ELF-1 (cell line): ENCODE measurements at places on chromosomes 1 and 21.

- peak; percentile 6 for DNase-seq
Observed at GRCh38 chr1:88877382-88877825, 14.0 kb downstream of the GTF2B start.

DNA sequence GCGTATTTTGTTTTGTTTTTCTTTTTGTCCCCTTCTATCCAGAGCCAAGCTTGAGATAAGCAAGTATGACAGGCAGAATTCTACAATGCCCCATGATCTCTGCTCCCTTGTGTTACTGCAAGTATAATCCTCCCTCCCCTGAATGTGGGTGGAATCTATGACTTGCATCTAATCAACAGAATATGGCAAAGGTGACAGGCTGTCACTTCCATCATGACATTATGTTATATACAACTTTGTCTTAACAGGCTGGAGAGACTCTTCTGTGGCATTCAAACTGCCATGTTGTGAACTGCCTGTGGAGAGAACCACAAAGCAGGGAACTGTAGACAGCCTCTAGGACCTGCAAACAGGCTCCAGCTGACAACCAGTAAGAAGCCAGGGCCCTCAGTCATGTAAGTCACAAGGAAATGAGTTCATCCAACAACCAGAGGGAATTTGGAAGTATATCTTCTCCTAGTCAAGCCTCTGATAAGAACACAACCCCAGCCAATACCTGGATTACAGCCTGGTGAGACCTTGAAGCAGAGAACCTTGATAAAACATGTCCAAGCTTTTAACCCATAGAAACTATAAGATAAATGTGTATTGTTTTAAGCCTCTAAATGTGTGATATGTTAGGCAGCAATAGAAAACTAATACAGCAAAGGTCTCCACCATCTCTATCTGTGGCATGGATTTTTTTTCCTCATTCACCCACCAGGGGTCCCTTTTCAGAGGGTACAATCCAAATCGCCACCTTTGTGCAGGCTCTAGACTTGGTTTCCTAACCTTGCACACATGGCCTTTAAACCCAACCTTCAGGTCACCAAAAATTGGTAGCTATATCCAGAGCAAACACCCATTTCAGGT, 5.7 kb upstream of the C1orf162 start:
- DNase-seq = no peak

DNA sequence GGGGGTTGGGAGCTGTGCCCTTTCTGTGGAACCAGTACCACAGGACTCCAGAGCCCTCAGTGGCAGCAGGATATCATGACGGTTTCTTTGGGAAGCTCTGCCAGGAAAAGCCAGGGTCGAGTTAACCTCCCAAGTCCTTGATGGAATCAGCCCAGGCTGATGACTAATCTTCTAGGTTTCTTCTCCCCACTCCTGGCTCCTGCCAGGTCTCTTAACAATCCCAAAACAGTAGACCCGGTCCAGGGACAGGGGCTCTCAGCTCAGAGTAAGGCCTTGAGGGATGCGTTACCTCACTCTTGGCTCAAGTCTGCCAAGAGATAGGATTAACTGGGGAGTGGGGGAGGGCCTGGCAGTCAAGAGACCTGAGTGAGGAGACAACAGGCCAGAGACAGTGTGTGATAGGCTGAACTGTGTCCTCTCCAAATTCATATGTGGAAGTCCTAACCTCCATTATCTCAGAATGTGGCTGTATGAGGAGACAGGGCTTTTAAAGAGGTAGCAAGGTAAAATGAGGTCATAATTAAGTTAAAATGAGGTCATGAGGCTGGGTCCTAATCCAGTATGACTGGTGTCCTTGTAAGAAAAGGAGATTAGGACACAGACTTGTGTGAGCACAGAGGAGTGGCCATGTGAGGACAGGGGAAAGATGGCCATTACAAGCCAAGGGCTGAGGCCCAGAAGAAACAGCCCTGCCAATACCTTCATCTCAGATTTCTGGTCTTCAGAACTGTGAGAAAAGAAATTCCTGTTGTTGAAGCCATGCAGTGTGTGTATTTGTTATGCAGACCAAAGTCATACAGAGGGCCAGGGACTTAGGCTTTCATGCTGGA, 95.0 kb downstream of the BEND5 start:
- no peak for DNase-seq

DNA sequence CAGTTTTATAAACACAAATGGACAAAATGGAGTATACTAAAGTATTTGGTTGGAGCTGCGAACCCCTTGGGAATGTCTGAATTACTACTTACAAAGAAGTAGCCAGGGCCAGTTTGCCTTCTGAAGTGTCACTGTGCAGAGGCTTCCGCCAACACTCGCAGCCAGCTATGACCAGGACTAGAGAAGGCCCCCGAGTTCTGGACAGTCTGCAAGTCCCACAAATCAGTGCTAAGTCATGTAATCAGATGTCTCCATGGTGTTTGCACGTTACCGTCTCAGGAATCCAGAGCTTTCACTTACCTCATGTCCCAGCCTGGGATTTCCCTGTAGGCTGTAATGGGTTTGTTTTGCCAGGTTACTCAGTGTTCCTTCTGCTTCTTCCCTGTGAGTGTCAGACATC, 106.6 kb upstream of the SPAG17 start:
- no peak for DNase-seq

- no peak for DNase-seq
Observed at GRCh38 chr1:40921522-40921921, 58.0 kb upstream of the CTPS1 start.

DNA sequence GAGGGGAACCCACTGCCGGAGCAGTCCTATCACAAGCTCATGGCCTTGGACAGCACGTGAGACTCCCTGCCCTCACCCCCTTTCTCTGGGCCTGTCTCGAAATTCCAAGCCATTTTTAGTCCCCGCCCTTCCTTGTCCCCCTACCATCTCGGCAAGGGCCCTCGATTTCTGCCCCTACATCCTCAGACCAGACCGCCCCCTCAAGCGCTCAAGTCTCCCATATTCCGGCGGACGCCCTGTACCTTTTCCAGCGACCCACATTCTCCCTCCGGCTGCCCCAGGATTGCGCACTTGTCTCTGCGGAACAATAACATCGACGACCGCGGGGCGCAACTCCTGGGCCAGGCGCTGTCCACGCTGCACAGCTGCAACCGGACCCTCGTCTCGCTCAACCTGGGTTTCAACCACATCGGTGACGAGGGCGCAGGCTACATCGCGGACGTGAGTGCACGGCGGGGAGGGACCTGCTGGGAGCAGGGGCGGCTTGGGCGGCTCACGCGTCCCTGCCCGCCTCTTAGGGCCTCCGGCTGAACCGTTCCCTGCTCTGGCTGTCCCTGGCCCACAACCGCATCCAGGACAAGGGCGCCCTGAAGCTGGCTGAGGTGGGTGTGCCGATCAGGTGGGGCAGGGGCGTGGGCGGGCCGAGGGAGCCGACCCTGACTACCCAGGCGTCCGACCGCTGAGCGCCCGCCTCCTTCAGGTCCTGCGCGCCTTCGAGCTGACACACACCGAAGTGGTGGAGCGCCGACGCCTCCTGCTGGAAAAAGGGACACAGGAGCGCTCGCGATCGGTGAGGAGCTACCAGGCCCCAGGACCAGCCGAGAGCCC, 7.0 kb downstream of the LRRC71 start:
- DNase-seq = peak; percentile 91

DNA sequence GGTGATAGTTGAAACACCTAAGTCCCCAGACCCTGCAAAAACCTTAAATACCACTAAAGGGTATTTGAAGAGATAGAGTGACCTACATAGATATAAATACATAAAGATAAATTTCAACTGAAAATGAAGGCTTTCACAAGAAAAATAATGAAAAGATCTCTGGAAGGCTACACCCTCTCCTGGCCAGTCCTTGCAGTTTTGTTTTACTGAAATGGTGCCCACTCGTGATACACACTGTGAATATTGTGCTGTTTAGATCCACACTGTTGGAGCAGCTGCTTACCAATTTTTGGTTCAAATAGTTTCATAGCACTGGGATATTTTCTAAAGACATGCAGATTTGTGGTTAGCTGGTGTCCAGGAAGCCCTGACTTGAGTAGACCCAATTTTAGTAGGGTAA, 31.5 kb upstream of the RNF187 start:
- DNase-seq = no peak

DNA sequence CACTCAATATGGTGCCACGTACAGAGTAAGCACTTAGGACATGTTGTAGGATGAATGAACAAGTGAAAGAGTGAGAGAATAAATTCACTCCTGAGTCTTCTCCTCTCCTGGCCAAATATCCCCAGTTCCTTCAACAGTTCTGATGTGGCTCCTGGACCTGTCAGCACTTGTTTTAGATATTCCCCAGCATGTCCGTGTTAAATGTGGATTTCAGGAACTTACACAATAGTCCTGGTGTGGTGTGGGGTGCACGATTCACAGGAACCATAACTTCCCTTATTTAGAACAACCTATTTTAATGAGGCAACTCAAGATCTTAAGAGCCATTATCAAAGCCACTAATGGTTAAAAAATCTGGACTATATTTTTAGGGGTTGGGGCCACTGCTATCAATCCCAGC, 39.0 kb upstream of the MYSM1 start:
- DNase-seq = no peak

GRCh38 chr1:59261537-59261936, 35.4 kb upstream of the FGGY start:
- no peak for DNase-seq

DNA sequence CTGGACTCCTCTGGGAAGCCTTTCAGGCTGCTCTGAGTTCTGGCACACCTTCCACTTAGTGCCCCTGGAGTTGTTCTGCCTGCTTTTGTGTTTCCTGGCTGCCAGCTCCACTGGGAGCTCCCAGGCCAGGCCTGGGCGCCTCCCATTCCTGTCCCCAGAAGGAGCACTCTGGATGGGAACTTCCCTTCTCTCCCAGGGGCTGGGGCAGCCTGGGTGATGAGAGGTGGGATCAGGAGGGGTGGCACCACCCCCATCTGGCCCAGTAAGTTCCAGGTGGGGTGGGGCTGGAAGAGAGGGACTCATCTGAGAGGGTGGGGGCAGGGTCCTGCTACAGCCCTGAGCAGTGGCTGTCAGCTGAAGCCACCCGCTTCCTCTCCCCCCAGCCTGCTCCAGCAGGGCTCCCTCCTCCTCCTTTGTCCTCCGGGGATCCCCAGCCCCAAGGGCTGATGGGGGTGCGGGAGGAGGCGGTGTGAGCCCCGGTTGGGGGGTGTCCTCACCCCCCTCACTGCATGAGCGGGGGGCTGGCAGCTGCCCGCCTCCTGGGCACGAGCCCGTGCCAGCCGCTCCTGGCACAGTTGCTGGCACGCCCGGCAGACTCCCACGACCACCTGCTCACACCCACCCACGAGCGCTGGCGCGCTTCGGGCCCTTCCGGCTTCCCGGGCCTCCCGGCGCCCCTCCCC, 4.7 kb downstream of the FOXO6 start:
- DNase-seq = no peak

- no peak for DNase-seq
Observed at GRCh38 chr1:180026556-180026955, 71.9 kb downstream of the CEP350 start.

DNA sequence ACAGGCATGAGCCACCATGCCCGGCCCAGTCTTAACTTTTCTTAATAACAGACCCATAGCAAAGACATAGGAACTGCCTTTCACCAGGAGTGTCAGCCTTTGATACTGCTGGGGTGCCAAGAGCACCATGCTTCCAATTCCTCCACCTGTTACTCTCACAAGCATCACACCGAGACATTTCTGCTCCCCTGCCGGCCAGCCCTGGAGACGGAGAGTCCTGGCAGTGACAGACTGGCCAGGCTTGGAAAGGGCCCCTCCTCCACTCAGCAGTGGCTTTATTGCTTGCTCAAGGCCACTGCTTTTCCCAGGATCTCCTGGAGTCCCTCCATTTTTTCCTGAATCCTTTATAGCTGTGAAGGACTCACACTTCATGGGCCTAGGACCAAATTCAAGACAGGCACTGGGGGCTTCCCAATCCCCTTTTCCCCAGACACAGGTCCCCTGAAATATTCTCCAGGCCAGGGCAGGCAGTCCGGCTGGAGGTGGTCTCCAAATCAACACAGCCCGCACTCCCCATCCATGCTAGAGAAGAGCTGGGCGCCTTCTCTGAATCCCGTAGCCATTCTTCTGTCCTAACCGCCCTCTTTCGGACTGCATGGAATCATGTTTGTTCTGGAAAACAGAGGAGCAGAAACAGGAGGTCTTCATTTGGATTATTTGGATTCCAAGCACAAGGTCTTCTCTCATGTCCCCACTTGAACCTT, 25.5 kb upstream of the PTPRF start:
- DNase-seq = no peak

- no peak for DNase-seq
Observed at GRCh38 chr1:86687595-86687994, 16.8 kb upstream of the SH3GLB1 start.

DNA sequence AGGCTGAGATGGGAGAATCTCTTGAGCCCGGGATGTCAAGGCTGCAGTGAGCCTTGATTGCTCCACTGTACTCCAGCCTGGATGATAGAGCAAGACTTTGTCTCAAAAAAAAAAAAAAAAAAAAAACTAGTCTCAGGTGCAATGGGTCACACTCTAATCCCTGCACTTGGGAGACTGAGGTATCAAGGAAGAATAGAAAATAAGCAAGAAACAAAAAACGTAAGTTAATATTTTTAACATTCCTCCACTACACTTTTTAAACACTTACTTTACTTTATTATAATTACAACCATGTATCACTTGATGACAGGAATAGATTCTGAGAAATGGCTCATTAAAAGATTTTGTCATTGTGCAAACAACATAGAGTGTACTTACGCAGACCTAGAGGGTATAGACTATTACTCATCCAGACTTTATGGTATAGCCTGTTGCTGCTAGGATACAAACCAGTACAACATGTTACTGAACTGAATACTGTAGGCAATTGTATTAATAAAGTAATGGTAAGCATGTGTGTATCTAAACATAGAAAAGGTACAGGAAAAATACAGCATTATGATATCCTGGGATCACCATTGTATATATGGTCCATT, 1244.1 kb upstream of the ADGRL4 start:
- no peak for DNase-seq

- DNase-seq = no peak
Observed at GRCh38 chr21:39434950-39435349, 10.6 kb downstream of the LCA5L start.

DNA sequence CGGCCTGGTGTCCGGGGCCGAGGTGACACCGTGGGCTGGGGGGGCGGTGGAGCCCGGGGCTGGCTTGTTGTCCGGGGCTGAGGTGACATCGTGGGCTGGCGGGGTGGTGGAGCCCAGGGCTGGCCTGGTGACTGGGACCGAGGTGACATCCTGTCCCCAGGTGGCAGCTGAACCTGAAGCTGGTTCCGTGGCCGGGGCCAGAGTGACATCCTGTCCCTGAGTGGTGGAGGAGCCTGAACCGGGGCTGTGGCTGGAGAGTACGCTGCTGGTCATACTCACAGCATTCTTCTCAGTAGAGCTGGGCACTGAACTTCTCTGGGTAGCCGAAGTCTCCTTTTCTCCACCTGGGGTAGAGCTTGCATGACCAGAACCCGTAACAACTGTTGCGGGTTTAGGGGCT, 15.8 kb downstream of the THBS3 start:
- no peak for DNase-seq

- DNase-seq = no peak
Observed at GRCh38 chr21:39397646-39398385, 47.8 kb downstream of the LCA5L start.

DNA sequence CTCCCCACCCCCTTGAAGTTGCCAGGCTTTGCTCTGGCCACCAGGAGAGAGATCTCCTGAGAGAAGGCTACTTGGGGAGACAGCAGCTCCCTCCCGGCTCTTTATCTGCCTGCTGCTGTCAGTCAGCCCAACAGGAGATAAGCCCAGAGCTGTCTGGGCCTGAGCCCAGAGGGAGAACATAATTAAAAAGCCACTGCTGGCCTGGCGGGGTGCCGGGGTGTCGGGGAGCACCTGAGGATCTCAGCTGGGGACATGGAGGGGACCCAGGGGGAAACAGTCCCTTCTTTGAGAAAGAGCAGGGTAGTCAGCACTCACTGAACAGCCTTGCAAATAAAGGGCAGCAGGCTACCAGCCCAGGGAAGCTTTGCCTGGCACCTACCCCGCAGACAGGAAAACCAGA, 17.9 kb downstream of the VWA5B1 start:
- no peak for DNase-seq
